ENCODE measurements at places on chromosomes 5 and 9.
A peak's percentile ranks its signal among the peaks of the same experiment; 100 is the strongest.

DNA sequence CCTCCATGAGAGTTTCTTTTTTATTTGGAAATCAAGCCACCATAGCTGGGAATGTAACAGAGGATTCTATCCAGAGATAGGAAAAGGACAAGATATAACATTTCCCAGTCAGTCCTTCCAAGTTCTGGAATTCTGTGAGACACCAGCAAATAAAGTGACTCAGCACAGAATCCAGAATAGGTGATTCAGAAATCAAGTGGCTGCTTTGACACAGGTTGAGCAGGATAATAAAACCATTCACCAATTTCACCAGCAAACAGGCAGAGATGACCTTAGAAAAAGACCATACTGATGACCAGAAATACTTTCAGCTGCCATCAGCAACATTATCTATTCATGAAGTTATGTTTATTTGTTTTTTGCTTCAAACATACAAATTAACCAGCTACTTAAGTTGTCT, 491.5 kb upstream of the TUSC1 start:
- peak; percentile 9 for DNase-seq

- peak; percentile 43 for DNase-seq
Observed at GRCh38 chr9:134320126-134320867, 6.0 kb upstream of the RXRA start.

- DNase-seq = peak; percentile 29
Observed at GRCh38 chr5:142847898-142848790, 78.0 kb downstream of the ARHGAP26 start.

DNA sequence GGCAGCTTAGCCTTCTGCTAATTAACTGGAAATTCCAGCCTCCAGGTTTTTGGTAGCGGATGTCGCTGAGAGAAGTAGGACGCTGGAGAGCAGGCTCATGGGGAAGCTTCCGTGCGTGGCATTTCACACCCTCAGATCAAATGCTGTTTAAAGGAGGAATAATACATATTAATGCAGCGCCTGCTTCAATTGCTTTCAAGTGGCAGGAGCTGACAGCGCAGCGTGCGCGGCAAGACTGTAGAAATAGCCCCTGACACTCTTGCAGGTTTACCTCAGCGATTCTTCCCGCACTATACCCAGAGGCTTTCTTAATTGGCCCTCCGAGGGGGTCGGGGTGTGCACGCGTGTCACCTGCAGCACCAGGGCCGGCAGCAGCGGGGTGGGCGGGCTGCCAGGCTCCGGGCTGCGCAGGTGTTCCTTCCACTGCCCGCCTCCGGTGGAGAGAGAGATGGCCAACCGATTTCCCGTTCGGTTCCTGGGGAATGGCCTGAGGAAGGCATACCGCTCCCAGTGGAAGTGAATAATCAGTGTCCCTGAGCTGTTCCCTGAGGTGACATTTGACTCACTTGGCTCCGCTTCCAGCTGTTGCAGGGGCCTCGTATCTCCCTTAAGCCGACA, 427.9 kb downstream of the KCTD16 start:
- no peak for DNase-seq

DNA sequence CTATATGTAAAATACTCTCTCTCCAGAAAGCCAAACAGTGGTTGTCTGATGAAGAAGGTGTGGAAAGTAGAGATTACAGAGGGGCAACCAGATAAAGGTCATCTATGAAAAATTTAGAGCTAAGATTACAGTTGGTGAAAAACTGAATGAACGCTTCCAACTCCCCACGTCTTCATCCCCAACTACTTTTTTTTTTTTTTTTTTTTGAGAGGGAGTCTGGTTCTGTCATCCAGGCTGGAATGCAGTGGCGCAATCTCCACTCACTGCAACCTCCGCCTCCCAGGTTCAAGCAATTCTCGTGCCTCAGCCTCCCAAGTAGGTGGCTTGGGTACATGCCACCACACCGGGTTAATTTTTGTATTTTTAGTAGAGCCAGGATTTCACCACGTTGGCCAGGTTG, 64.3 kb downstream of the RAPGEF6 start:
- DNase-seq = no peak

- no peak for DNase-seq
Observed at GRCh38 chr9:36898431-36899020, 135.5 kb downstream of the PAX5 start.

- DNase-seq = no peak
Observed at GRCh38 chr5:158326256-158326655, 467.3 kb upstream of the CLINT1 start.

GRCh38 chr5:179314606-179315355, 30.5 kb downstream of the ADAMTS2 start:
- DNase-seq = peak; percentile 19

DNA sequence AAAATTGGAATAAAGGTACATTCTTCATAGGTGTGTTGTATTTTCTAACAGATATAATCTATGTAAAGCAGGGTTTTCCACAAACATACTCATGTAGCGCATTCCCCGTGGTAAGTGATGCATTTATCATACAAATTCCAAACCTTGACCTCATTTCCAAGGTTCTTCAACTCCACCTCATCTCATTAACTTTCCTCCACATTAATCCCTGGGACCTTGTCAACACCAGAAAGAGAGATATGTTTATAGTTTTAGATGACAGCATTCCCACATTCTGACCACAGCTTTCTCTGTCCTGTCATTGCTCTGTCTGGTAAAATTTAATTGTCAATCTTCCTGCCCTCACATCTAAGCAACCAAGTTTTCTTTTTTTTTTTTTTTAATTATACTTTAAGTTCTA, 415.1 kb downstream of the TMEM161B start:
- DNase-seq = no peak

- DNase-seq = peak; percentile 47
Observed at GRCh38 chr5:178786859-178787499, 56.5 kb upstream of the ZNF354A start.

GRCh38 chr9:96574931-96575351, 44.7 kb downstream of the CDC14B start:
- DNase-seq = no peak

GRCh38 chr5:128384068-128384467, 154.0 kb downstream of the FBN2 start:
- DNase-seq = no peak

GRCh38 chr9:129929496-129930125, 94.4 kb downstream of the USP20 start:
- no peak for DNase-seq

GRCh38 chr9:98830554-98830953, 23.1 kb downstream of the GALNT12 start:
- DNase-seq = no peak

DNA sequence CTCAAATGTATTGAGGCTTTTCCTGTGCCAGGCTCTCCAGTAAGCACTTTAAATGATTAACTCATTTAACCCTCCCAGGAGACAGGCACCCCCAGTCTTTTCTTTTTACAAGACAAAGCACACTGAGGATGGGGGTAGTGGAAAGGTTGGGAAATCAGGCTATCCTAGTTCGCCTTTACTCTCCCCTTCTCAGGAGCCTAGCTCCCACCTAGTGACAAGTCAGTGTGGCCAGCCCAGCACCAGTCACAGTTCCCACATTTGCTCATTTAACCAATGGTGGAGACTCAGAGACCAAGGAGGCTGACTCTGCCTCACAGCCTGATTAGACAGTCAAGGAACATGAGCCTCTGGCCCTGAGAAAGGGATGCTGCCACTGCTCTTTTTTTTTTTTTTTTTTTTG, 3.5 kb downstream of the ALDH7A1 start:
- no peak for DNase-seq

DNA sequence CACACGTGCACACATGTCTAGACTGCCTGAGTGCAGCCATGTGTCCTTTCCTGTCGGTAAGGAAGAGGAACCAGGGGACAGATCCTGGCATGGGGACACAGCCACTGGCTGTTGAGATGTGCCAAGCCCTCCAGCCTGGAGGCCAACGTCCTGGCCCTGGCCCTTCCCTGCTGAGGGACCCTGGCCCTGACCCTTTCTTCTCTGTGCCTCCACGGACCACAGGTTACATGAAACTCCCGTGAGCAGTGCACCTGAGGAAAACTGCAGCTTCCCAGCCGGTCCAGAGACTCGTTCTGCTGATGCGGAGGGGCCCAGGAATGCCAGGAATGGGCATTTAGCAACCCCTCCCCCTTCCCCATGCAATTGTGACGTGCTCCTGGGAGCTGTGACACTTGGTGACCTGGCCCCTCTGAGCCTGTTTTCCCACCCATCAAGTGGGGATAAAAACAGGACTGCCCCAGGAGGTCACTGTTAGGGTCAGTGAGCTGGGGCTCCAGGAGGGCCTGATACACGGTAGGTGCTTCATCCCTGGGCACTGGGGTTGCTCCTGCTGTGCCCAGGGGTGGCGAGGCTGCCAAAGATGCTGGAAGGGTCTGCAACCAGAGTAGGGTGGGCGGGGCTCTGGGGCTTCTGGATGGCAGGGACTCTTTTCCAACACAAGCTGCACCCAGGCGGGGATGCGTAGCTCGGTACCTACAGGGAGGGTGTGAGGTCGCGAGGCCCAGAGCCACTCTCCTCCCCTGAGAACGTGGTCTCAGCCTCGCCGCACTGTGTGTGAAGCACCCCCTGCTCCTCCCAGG, 151.5 kb downstream of the C9orf50 start:
- DNase-seq = no peak
